Activated CD4-positive, alpha-beta T cell treated with anti-CD3 and anti-CD28 coated beads for 24 hours (primary cell): ENCODE measurements at places on chromosomes 11 and 22.

DNA sequence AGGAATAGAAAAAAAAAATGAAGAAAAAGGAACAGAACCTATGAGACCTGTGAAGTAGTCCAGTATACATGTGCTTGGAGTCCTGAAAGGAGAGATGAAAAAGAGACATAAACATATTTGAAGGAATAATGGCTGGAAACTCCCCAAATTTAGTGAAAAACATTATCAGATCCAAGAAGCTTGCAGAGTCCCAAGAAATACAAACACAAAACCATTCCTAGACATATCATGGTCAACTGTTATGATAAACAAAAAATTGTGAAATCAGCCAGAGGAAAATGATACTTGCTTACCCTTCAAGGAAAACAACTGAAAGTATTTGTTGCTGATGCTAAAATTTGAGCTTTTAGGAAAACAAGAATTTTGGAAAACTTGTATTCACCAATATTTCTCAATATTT is 250.1 kb downstream of the DDX10 start:
- no peak for DNase-seq

DNA sequence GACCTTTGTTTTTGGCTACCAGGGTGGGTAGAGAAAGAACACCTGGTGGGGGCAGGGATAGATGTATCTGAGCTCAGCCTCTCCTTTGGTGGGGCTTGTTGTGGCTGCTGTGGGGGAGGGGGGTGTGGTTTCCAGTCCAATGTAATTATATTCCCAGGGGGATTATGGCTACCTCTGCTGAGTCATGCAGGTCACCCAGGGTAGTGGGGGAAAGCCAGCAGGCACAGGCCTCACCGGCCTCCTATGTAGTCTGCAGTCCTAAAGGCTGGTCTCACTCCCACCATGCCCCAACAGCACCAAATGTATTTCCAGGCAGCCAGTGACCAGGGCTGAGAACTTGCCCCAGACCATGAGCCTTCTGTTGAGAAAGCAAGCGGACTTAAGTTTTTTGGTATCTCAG is 119.6 kb downstream of the DYNC2H1 start:
- DNase-seq: no peak

DNA sequence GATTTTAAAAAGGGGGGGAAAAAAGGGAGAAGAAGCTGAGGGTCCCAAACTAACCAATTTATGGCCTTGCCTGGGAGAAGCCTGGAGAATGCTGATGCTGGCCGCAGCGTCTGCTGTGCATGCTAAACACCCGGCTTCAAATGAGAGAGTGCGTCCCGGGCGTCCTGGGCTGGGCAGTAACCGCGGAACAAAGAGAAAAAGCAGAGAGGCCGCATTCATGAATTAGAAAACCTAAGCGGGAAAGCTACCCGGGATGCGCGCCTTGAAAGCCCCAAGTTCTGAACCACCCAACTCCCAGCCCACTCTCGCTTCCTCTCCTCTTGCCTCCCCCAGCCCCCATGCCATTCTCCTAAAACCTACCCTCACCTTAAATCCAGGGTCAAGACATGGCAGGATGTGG is 6.5 kb downstream of the MN1 start:
- no peak for DNase-seq

GRCh38 chr11:126186025-126186698 is 25.3 kb downstream of the RPUSD4 start:
- no peak for DNase-seq

- no peak for DNase-seq
These were observed 51.9 kb downstream of the RBX1 start for GRCh38 chr22:41003066-41003465.

DNA sequence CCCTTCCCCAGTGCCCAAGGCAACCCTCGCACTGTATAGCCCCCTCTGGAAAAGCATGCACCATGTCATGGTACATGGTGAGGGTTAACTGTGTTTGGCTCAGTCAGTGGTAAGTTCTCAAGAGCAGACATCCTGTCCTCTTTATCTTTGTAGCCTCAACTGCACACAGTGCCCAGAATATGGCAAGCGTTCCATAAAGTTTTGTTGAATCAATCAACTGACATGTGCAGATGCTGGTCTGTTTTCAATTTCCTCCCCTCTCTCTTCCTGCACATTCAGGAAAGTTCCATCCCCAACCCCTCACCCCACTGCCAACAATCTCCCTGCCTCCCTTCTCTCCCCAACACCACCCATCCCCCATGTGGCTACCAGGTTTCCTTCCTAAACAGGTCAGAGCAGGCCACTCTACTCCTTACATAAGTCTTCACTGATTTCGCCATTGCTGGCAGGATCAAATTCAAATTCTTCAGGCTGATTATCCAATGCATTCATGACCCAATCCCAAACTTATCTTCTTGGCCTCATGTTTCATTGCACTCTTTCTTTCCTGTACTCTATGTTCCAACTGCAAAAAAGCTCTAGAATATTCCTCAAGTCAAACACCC is 15.5 kb upstream of the TMPRSS5 start:
- no peak for DNase-seq

- DNase-seq: no peak
These were observed 87.2 kb downstream of the CWF19L2 start for GRCh38 chr11:107370390-107370789.
